ENCODE measurements at places on chromosomes 3 and 15.

GRCh38 chr3:71421820-71422566 lies 161.5 kb downstream of the FOXP1 start:
- DNase-seq = peak; percentile 51

GRCh38 chr15:99295840-99296239 lies 44.6 kb downstream of the LRRC28 start:
- DNase-seq = no peak

- DNase-seq = no peak
Observed at GRCh38 chr3:192128922-192129321, 598.4 kb downstream of the FGF12 start.

DNA sequence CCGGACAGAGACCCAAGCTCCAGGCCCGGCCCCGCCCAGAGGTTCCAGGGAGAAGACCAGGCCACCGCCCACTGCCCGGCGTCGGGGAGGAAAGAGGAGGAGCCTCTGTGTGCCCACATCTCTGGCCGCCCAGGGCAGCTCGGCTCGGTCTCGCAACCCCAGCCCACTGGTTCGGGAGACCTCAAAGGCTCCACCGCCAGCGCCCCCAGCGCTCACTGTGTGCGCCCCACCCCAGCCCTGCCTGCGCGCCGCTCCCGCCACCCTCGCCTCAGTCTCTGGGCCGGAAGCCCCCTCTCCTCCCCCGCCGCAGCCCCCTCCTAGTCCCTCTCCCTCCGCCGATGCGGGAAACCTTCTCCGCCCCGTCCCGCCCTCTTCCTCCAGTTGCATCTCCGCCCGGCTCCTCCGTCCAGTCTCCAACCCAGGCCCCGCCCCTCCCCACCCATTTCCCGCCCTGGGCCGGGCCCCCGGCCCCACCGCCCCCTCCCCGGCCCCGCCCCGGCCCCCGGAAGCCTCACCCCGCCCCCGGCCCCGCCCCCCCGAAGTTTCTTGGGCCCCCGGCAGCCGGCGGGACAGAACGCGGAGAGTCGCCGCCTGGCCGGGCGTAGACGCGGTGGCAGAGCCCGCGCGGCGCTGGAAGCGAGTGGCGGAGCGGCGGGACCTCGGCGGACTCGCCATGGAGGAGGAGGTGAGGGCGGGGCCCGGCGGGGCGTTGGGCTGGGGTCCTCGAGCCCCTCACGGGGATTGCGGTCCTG lies at the start of gene PLEKHO2:
Gene PLEKHO2 (plus strand): TSS at position 572 of the 752 bp plus-strand sequence. CDS start 102 bp downstream, at position 674.
- peak; percentile 95 for DNase-seq

GRCh38 chr15:35657679-35658311 lies 111.8 kb upstream of the DPH6 start:
- no peak for DNase-seq

GRCh38 chr15:39918688-39919385 lies 1.2 kb downstream of the GPR176 start:
- DNase-seq = no peak

GRCh38 chr15:74270854-74271520 lies 34.9 kb downstream of the CCDC33 start:
- DNase-seq = no peak

GRCh38 chr3:12729051-12729651 lies 29.9 kb downstream of the TMEM40 start:
- DNase-seq = no peak

- DNase-seq = no peak
Observed at GRCh38 chr15:97479957-97480356, 480.5 kb upstream of the ARRDC4 start.

DNA sequence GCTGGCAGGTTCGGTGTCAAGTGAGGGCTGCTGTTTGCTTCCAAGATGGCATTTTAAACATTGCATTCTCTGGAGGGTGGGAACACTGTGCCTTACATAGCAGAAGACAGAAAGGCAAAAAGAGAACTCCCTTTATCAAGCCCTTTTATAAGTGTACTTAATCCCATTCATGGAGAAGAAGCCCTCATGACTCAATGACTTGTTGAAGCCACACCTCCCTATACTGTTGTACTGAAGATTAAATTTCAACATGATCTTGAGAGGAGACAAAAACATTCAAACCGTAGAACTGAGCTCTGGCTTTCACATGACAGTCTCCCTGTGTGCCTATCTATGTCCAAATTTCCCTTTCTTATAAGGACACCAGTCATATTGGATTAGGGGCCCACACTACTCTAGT lies 443.4 kb upstream of the CDIN1 start:
- no peak for DNase-seq

DNA sequence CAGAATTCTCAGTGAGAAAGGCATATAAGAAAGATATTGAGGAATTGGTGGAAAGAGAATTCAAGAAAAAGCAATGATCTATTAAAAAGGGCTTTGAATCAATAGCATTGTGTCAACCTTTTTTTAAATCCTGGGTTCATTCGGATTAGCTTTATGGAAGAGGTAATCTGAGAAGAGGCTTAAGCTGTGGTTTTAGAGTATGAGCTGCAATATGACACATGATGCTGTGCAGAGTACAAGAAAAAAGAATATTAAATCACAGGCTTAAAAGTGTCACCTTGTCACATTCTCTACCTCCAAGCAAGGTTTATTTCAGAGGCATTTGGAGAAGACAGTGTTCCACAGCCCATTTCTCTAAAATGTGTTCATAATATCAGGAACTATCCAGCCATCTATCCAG lies 128.9 kb downstream of the RTP4 start:
- DNase-seq = no peak

DNA sequence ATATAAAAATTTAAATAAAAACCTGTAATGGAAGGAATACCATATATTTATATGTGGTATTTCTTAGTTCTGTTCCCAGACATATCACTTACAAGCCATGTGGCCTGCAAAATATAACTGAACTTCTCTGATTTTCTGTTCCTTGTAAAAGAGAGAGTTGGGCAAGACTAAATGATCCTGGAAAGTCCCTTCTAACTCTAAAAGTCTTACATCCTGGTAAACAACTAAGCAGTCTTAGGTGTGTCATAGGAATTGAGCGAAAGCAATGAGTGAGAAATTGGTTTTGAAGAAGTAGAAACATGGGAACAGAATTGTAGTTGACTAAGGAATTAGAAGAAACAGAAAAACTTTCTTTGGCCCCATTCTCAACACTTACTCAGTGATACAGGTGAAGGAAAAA lies 25.3 kb upstream of the IL20RB start:
- peak; percentile 22 for DNase-seq

GRCh38 chr3:35919160-35919559 lies 279.8 kb downstream of the ARPP21 start:
- no peak for DNase-seq

- no peak for DNase-seq
Observed at GRCh38 chr3:81958972-81959640, 197.7 kb upstream of the GBE1 start.

GRCh38 chr3:168239287-168239686 lies 143.6 kb upstream of the GOLIM4 start:
- DNase-seq = no peak

- no peak for DNase-seq
Observed at GRCh38 chr3:131541288-131541687, 38.5 kb upstream of the MRPL3 start.
